Peyer's patch (tissue), 4 donors: ENCODE measurements at places on chromosomes 3 and 15. TPM values are rescaled to one million over a fixed set of nuclear protein-coding genes. Genes with fewer than 3 reads are reported as not detected.

TMCO5A gene
- total RNA-seq = not detected

MAGEF1 gene
- 5.4 TPM for total RNA-seq

GRCh38 chr3:129672412-129672811 lies 65.9 kb upstream of the PLXND1 start:
- DNase-seq = no peak

- DNase-seq = no peak
These were observed 95.4 kb downstream of the TBC1D2B start for GRCh38 chr15:77982127-77982490.

GRAMD1C gene
- total RNA-seq = 29.4 TPM

SNTN gene
- total RNA-seq = not detected

SPTSSB gene
- total RNA-seq = not detected

ALDH1A3 gene
- total RNA-seq = 8.5 TPM

ZNF445 gene
- 17.3 TPM for total RNA-seq

- DNase-seq = no peak
These were observed 31.1 kb downstream of the FAM174B start for GRCh38 chr15:92624401-92624991.

GRCh38 chr15:27973886-27974285 lies 125.2 kb downstream of the OCA2 start:
- no peak for DNase-seq

DNA sequence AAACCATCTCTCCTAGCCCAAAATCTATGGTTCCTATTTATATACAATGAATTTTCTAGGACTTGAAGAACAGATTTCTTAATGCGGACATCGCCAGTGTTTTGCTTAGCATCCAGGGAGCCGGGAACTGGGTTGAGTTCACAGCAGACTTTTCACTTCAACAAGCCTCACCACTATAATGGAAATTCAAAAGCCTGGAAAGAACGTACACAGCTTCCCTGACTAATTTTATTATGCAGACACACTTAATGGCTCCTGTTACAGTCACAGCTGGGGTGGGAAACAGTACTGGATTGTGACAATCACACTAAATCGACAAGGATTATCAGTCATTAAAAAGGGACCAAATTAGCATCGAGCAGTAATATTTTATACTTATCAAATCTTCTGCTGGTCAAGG lies 129.2 kb upstream of the BNIP2 start:
- no peak for DNase-seq

GRCh38 chr3:139718415-139718814 lies 40.6 kb upstream of the NMNAT3 start:
- DNase-seq = no peak

GRCh38 chr3:151093905-151094304 lies 8.4 kb downstream of the MED12L start:
- no peak for DNase-seq

DNA sequence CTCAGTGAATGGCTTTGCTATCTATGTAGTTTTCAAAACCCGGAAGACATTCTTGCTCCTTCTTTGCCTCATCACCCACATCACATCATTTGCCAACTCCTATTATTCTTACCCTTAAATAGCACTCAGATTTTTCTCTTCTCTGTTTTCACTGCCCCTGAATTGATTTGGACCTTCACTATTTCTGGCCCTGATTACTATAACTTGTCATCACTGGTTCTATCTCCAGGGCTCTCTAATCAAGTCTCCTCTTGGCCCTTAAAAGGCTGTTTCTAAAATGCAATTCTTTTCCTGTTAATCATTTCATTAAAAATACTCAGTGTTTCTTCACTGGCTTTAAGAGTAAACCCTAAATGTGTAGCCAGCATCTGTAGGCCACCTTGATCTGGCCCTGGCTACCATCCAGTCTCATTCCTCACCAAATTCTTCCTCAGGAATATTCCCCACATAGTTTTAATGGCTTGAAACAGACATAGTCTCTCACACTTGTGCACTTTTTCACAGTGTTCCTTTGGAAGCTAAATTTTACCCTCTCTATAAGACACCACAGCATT lies 437.1 kb upstream of the CBLB start:
- no peak for DNase-seq

DNA sequence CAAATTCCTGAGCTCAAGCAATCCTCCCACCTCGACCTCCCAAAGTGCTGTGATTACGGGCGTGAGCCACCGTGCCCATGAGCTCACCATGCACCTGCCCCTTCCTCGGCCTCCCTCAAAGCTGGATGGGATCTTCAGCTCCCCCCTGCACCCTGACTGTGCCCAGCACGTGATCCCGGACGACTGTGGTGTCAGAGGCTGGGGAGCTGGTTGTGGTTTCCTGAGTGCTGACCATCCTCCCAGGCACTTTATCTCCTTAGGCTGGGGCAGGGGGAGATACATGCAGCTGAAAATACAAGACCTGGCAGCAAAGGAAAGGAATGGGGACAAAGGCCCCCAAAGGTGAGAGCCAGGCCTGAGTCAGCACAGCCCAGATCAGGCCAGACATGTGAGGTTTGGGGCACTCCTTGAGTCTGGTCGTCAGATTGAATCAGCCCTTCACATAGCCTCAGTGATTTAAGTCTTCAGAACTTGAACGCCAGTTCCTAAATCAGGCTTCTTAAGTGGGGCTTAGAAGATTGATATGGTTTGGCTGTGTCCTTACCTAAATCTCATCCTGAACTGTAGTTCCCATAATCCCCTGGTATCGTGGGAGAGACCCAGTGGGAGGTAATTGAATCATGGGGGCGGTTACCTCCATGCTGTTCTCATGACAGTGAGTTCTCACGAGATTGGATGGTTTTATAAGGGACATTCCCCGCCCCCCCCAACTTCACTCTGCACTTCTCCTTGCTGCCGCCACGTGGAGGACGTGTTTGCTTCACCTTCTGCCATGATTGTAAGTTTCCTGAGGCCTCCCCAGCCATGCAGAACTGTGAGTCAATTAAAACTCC lies 35.8 kb downstream of the PRKCD start:
- DNase-seq = no peak

SNX22 gene
- 13.2 TPM for total RNA-seq

DNA sequence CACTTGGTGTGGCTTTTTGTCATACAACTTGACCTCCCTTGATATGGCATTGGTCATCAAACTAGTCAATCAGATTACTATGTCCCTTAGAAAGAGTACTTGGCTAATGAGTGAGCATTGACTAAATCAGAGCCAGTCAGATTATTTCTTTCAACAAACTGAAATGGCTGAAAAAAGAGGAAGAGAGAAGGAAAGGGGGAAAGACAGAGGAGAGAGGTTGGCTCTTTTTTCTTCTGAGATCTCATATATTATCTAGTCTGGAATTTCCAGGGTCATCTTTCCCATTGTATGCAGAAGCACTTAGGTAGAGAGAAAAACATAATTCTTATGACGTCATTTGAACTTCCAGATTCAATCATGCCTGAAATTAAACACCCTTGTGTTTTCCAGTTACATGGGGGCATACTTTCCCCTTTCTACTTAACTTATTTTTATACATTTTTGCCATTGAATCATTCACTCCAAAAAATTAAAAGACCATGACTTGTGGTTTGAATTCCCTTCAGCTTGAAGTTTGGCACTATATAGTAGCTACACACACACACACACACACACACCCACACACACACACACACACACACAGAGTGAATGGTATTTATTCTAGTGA lies 387.8 kb downstream of the LSAMP start:
- no peak for DNase-seq

RAB6B gene
- total RNA-seq = 0.53 TPM

SOX14 gene
- not detected for total RNA-seq

PBRM1 gene
- 68.1 TPM for total RNA-seq

GRCh38 chr3:18988614-18989229 lies 159.6 kb upstream of the KCNH8 start:
- no peak for DNase-seq

DNA sequence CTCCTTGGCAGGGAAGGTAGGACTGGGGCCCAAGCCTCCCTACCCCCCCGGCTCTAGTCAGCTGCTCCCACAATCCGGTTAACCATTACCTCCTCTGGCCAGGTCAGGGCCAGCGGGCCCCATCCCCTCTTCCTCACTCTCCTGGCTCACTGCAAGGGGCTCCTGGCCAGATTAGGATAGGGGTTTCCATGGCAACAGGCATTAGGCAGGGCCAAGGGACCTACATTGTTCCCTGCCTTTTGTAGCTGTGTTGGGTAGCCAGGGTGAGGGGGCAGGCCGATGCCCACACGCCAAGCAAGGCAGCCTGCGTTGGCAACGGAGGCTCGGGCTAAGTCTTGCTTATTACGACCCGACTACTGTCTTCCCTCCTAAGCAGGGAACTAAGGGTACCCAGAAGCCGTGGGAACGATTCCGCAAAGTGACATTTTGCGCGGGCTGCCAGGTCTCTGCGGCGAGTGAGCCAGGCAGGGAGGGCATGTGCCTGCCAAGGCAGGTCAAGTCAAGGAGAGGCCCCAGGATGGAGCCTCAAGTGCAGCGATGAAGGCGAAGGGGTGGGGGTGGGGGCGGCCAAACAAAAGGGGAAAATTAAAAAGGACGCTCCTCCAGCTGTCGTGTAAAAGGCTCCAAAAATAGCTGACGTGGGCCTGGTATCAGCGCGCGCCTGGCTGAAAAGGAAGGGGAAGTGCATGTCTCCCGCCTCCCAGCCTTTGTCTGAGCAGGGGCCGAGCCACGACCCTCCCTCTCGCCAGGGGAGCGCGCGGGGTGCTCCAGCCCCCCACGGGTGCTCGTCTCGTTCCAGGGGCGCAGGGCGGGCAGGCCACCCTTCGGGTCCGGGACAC lies 919 bp downstream of the IDH2 start:
- DNase-seq = peak; percentile 75

CHDH gene
- total RNA-seq = 118 TPM

GRCh38 chr3:160856450-160856849 lies 100.4 kb downstream of the PPM1L start:
- DNase-seq = no peak

DNA sequence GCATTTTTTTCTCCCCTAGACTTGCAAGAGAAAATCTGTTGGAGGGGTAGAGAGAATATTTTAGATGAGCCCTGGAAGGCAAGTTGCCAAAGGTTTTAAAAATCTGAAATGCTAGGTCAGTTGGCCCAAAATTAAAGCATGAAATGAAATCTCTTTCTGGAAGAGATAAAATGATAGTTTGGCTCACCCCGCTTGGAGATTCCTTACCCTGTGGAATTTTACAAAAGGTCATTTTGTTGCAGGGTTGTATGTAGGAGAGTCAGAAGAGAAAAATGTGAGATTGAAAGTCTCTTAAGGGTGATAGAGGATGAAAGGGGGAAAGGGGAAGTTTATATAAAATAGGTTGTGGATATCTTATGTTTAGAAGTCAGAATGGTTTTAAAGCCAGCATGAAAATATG lies 277.8 kb downstream of the CD47 start:
- DNase-seq = no peak

IQGAP1 gene
- 165 TPM for total RNA-seq

DNA sequence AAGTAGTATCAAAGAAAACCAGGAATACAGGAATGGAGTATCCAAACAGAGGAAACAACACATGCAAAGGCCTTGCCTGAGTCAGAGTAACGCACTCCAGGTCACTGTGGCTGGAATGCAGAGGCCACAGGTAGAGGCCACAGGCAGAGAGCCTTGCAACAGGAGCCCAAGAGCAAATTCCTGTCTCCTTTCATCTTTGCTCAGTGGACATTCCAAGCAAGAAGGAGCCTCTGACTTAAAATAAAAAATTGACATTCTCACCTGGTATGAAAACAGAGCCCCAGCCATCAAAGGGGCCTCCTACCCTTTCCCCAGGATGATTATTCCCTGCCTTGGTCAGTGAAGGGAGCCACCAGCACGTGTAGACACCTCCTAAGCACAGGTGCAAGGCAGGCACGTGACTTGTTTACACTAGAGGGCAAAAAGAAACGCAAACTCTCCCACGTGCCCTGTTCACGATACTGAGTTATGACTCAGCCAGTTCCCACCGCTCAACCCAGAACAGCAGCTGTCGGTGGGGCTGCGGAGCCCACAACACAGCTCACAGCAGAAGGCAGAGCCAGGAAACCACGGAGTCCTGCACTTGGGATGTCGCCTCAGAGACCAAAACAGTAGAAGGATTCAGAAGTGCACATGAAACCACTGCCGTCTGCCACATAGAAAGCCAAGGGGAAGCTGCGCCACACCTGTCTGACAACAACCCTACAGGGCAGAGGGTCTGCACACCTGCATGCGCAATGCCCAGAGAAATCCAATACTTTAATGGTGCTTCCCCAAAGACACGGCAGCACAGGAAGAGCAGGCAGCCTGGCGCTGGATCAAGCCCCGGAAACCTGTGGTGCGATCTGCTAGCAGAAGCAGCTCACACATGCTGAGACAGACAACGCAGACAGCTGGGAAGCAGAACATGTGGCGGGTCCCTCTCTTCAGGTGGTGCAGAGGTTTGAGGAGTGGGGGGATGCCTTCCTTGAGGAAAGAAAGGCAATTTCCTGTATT lies 52.1 kb downstream of the ITGB5 start:
- DNase-seq = peak; percentile 58

- no peak for DNase-seq
These were observed 8.2 kb downstream of the FILIP1L start for GRCh38 chr3:100106094-100106493.

GRCh38 chr3:139653582-139653981 lies 24.2 kb downstream of the NMNAT3 start:
- DNase-seq = peak; percentile 50

DNA sequence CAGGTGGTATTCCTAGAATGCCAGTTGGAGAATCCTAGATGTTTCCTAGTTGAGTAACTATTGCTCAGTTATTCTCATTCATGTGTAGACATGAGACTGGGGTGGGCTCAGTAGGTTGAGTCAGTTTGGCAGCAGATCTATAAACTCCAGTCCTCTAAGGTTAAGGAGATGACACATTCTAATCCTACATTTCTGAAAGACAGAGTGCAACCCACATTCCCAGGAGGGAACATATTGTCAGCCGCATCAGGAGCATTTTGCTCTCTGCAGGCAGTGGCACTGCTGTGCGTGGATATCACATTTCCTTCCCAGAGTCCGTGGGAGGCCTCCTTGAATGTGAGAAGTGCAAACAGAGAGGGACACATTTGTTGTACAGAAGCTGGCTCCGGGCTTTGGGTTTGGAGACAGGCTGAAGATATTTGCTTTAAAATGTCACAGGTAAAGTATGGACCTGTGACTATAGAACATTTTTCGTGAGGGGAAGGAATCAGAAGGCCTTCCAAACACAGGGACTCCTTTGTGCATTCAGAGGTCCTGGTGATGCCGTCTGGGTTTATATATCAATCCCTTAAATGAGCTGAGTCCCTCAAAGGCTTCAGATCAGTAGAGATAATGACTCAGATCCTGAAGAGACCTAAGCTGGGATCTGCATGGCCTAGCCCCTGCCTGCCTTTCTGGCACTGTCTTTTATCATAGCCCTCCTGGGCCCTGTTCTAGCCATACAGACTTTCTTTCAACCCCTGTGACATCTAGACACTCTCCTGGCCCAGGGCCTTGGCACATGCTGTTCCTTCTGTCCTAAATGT lies 156.5 kb downstream of the CADPS start:
- DNase-seq = no peak
